Suprapubic skin (tissue), 4 donors: ENCODE measurements at places on chromosomes 5 and 9. TPM values are rescaled to one million over a fixed set of nuclear protein-coding genes. Genes with fewer than 3 reads are reported as not detected.
A peak's percentile ranks its signal among the peaks of the same experiment; 100 is the strongest.

GRCh38 chr5:157608972-157609565 is 33.5 kb upstream of the ADAM19 start:
- H3K4me1 ChIP-seq, result no peaks in the 10 kb centered on the region
- no peaks in the 10 kb centered on the region for H3K27me3 ChIP-seq
- no peak overlapping the region for H3K27ac ChIP-seq
- H3K36me3 ChIP-seq, result no peaks in the 10 kb centered on the region
- no peak for DNase-seq

DNA sequence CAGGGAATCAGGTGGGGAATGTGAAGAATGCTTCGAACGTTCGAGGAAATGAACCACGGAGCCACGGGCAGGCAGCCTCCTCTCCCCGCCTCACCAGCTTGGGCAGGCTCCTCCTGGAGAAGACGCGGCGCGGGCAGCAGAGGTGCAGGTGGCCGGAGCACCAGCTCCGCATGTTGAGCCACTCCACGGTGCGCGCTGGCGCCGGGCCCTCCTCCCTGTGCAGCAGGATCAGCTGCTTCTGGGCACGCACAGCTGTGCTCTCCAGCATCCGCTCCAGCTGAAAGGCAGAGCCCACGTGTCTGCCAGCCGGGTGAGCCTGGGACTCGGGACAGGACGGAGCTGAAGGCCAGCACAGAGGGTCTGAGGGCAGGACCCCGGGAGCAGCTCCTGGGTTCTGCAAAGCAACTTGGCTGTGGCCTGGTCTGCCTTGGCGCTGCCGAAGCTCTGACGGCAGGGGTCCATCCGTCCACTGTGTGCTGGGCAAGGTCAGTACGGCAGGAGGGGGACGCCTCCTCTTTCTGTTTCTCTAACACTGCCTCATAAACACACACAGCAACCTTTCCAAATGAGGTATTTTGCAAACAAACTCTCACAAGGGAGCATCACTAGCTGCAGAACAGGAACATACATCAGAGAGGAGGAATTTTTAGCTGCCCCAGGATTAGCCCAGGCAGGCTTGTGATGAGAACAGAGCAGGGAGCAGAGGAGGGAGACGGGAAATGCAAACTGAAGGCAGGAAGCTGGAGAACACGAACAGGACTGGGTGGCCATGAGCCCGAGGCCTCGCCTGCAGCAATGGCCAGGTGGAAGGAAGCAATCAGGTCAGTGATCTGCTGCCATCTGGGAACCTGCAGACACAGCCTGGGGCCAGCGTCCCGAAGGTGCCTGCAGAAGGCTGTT is 20.1 kb upstream of the NSMF start:
- peaks cover 11% of the 10 kb centered on the region for H3K4me1 ChIP-seq
- H3K36me3 ChIP-seq, result peaks cover 22% of the 10 kb centered on the region
- no peaks in the 10 kb centered on the region for H3K27me3 ChIP-seq
- H3K4me3 ChIP-seq, result no peak overlapping the region
- DNase-seq, result no peak
- H3K27ac ChIP-seq, result no peak overlapping the region

- H3K27me3 ChIP-seq, result no peaks in the 10 kb centered on the region
- no peak for DNase-seq
- H3K4me3 ChIP-seq, result no peak overlapping the region
- no peaks in the 10 kb centered on the region for H3K4me1 ChIP-seq
- no peak overlapping the region for H3K27ac ChIP-seq
Observed at GRCh38 chr5:53508125-53508524, 27.7 kb downstream of the FST start.

DNA sequence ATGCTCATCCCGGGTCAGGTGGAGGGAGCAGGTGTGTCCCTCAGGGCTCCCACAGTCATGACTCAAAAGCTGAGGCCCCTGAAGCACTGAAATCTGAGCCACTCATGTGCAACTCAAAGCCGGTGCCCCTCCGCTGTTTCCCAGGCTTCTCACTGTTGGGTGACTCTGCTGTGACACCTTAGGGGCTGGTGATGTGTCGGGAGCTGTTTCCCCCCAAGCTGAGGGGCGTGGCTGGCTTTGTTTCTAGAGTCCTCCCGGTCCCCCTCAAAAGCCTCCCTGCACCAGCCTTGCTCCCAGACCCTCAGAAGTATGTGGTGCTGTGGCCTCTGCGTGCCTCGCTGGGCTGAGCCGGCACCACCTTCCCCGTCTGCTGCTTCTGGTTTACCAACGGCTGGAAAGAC is 39.7 kb downstream of the PLPP7 start:
- peaks cover 4% of the 10 kb centered on the region for H3K27me3 ChIP-seq
- no peak overlapping the region for H3K27ac ChIP-seq
- H3K36me3 ChIP-seq, result no peaks in the 10 kb centered on the region
- H3K4me1 ChIP-seq, result no peaks in the 10 kb centered on the region
- H3K4me3 ChIP-seq, result no peak overlapping the region
- DNase-seq, result no peak

- no peak overlapping the region for H3K4me3 ChIP-seq
- H3K36me3 ChIP-seq, result no peaks in the 10 kb centered on the region
- no peaks in the 10 kb centered on the region for H3K4me1 ChIP-seq
- H3K27me3 ChIP-seq, result peaks cover 57% of the 10 kb centered on the region
Observed at GRCh38 chr9:131839281-131840084, 99.6 kb upstream of the RAPGEF1 start.

DNA sequence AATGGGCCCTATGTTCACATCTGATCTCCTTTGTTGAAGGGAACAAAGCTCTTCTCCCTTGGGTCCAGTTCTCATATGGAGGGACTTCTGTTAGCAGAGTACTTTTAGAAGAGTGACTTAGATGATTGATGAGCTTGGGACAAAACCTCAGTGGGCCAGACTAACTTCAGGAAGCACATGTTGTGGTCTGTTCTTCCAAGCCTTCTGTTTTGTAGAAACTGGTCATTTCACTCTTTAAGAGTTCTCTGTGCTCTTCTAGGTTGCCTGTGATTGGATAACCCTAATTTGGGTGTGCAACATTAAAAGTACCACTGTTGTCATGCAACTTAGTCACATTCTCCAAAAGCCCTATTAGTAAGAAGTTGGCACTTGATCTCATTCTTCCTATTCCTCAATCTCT is 183.5 kb upstream of the ACO1 start:
- no peaks in the 10 kb centered on the region for H3K27me3 ChIP-seq
- DNase-seq, result no peak
- no peaks in the 10 kb centered on the region for H3K4me1 ChIP-seq
- H3K4me3 ChIP-seq, result no peak overlapping the region

- H3K4me1 ChIP-seq, result no peaks in the 10 kb centered on the region
- no peak overlapping the region for H3K4me3 ChIP-seq
- no peaks in the 10 kb centered on the region for H3K27me3 ChIP-seq
- no peak for DNase-seq
Observed at GRCh38 chr9:20854444-20854843, 170.4 kb downstream of the FOCAD start.

GRCh38 chr5:138942066-138942465 is 66.9 kb upstream of the LRRTM2 start:
- H3K4me3 ChIP-seq, result no peak overlapping the region
- no peak overlapping the region for H3K27ac ChIP-seq
- H3K4me1 ChIP-seq, result no peaks in the 10 kb centered on the region
- H3K36me3 ChIP-seq, result peaks cover 14% of the 10 kb centered on the region
- no peak for DNase-seq

- H3K36me3 ChIP-seq, result no peaks in the 10 kb centered on the region
- H3K27me3 ChIP-seq, result no peaks in the 10 kb centered on the region
- H3K27ac ChIP-seq, result peak overlapping the region; percentile 48
- DNase-seq, result no peak
- H3K4me3 ChIP-seq, result no peak overlapping the region
- peaks cover 51% of the 10 kb centered on the region for H3K4me1 ChIP-seq
Observed at GRCh38 chr5:172564883-172565282, 76.2 kb upstream of the NEURL1B start.

DNA sequence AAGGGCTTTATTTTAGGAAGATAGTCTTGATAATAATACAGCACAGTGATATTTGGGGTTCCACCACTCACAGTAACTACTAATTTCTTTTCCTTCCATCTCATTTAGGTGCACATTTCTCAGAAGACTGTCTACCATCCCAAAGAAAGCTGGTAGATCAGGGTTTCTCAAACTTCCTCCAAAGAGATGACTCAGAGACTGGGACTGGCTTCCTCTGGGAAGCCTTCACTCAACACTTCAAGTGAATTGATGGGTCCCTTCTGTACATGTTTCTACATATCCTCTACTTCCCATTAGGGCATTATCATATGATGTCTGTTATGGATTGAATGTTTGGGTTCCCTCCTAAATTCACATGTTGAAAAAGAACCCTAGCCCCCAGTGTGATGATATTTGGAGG is 138.5 kb downstream of the SPOCK1 start:
- no peak for DNase-seq
- no peaks in the 10 kb centered on the region for H3K36me3 ChIP-seq
- H3K27me3 ChIP-seq, result peaks cover 3% of the 10 kb centered on the region
- no peak overlapping the region for H3K27ac ChIP-seq
- no peak overlapping the region for H3K4me3 ChIP-seq

DNA sequence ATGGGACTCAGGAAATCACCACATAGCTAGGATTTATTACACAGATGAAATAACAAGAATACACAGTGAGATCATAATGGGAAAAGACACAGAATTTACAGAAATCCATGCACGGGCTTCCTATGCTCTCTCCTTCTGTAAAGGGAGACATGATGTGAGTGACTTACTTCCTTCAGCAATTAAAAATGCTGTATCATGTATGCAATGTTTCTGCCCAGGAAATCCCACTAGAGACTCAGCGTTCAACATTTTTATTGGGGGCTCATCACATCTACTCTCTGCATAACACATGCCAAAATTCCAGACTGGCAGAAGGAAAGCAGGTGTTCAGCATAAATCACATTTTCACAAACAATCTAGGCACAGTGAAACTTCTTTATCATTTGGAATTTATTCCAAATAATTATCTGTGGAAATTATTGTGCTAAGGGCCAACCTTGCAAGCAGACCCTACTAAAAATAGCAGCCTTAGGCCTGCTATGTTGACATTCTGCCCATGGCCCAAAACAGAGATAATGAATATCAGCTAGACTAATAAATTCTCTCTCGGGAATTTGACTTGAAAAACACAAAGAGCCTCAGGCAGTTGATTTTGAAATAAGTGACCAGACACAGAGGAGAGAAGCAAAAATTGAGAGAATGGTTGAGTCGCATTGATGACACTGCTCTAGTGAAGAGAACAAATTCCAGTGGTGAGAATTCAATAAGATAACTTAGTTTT is 31.4 kb upstream of the SELENOP start:
- no peaks in the 10 kb centered on the region for H3K27me3 ChIP-seq
- H3K27ac ChIP-seq, result no peak overlapping the region
- no peak for DNase-seq
- no peak overlapping the region for H3K4me3 ChIP-seq

- DNase-seq, result no peak
- no peaks in the 10 kb centered on the region for H3K4me1 ChIP-seq
- H3K27ac ChIP-seq, result no peak overlapping the region
- H3K36me3 ChIP-seq, result no peaks in the 10 kb centered on the region
- H3K4me3 ChIP-seq, result no peak overlapping the region
Observed at GRCh38 chr5:79120221-79120620, 8.6 kb downstream of the BHMT start.

TPM2 gene
- 40.6 TPM for total RNA-seq

FBXO38 gene
- 18.2 TPM for total RNA-seq

FCN2 gene
- total RNA-seq, result not detected

PLEKHG4B gene
- total RNA-seq, result 1.5 TPM

ECM2 gene
- 3.8 TPM for total RNA-seq

PCDHGA10 gene
- total RNA-seq, result 23.6 TPM

PHAX gene
- total RNA-seq, result 37.1 TPM

OR13C3 gene
- not detected for total RNA-seq

PCDHA1 gene
- not detected for total RNA-seq

CD14 gene
- 12.6 TPM for total RNA-seq

C6 gene
- 0.19 TPM for total RNA-seq

GFRA3 gene
- total RNA-seq, result not detected

BAAT gene
- total RNA-seq, result 2.3 TPM

TSSK1B gene
- not detected for total RNA-seq
